ENCODE measurements at places on chromosomes 4 and X. TPM values are rescaled to one million over a fixed set of nuclear protein-coding genes. Genes with fewer than 3 reads are reported as not detected.

ANK2 gene
- total RNA-seq: 2.6 TPM

DCAF12L1 gene
- not detected for total RNA-seq

PAGE4 gene
- not detected for total RNA-seq

PLAC8 gene
- 41.2 TPM for total RNA-seq

TLR3 gene
- total RNA-seq: not detected

TBC1D19 gene
- 3.3 TPM for total RNA-seq

BEX2 gene
- total RNA-seq: 3.4 TPM

CENPI gene
- total RNA-seq: 19.4 TPM

BST1 gene
- 0.12 TPM for total RNA-seq

F8A2 gene
- total RNA-seq: not detected

NAP1L3 gene
- total RNA-seq: 0.57 TPM

RAB9B gene
- 0.17 TPM for total RNA-seq

Measured in activated CD4-positive, alpha-beta T cell treated with anti-CD3 and anti-CD28 coated beads, Interleukin-2, amount 10 ng/mL, durations not matched to agents 24 days and 14 days (primary cell).